ENCODE measurements at places on chromosomes 7 and 10.
A peak's percentile ranks its signal among the peaks of the same experiment; 100 is the strongest.

GRCh38 chr7:133904776-133905175, 222.4 kb upstream of the LRGUK start:
- DNase-seq = no peak

GRCh38 chr10:91607646-91608403, 25.0 kb downstream of the PPP1R3C start:
- no peak for DNase-seq

GRCh38 chr10:43236176-43236850, 30.6 kb downstream of the RASGEF1A start:
- peak; percentile 1 for DNase-seq

DNA sequence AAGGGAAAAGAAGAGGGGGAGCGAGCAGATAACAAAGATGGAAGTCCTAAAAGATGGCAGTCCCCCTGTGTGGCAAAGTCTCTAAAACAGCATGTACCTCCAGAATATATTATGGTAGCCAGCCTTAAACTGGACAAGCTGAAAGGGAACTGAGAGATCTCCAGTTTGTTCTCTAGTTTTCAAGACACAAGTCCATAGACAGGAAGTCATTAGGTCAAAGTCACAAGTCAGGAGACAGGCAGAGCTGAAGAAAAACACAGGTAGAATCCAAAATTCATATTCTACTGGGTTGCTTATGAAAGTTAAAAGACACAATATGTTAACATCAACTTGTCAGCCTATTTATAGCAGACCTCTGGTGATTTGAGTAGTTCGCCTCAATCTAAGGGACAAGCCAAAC, 38.7 kb downstream of the FAM107B start:
- no peak for DNase-seq

GRCh38 chr7:120588416-120588815, 269.5 kb downstream of the TSPAN12 start:
- DNase-seq = no peak

DNA sequence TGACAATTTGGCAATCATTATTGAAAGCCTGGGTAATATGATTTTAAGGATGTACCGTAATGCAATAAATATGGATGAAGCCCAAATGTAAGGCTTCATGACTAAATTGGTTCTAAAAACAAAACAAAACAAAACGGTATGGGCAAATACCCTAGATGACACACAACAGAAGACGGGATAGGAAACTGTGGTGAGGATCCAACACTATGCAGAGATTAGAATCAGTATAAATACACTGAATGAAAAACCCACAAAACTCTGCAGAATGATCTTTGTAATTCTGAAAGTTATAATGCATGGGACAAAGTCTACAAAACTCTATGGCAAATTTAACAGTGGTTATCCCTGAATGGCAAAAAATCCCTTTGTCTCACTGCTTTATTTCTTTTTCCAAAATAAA, 57.6 kb downstream of the MALSU1 start:
- DNase-seq = no peak

- no peak for DNase-seq
These were observed 77.6 kb downstream of the VPS41 start for GRCh38 chr7:38831259-38831996.

GRCh38 chr7:33742521-33742920, 162.8 kb upstream of the BMPER start:
- no peak for DNase-seq

- DNase-seq = no peak
These were observed 13.7 kb upstream of the MACROH2A2 start for GRCh38 chr10:70038923-70039322.

DNA sequence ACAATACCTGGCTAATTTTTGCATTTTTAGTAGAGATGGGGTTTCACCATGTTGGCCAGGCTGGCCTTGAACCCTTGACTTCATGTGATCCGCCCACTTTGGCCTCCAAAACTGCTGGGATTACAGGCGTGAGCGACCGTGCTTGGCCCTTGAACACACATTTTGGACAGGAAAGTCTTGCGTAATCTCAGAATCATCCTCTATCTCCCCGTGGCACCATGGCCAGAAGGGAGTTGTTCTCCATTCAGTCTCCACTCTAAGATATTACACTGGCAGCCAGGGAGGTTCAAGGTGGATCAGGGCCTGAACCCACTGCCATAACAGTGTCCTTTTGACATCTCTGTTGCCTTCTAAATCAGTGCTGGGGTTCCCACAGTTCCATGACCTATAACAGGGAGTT, 29.2 kb upstream of the GALNTL5 start:
- DNase-seq = no peak

DNA sequence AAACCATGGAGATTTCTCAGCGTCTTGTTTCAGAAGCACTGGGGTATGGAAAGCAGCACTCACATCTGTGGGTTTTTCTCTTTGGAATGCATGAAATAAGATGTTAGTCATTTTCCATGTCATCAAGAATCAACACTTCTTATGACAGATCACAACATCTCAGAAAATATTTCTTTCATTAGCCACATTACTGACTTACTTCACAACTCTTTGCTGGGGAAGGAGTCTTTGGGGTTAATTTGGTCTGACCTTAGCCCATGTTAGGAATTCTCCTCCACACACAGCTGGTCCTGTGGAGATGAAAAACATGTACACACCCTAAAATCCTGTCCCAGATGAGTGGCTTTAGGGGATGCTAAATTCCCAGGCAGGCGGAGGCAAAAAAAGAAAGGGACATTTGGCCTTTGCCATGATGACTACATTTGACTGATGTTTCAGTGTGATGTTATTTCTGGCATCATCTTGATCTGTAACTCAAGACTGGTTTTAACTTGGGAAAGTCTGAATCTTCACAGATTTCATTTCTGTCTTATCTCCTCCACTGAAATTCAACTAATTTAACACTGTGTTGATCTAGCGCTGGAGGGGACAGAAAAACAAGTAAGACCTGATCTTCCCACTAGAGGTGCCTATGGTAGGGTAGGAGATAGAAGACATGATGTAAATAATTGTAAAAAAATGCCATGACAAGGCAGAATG, 363.2 kb downstream of the PRPF18 start:
- DNase-seq = no peak

DNA sequence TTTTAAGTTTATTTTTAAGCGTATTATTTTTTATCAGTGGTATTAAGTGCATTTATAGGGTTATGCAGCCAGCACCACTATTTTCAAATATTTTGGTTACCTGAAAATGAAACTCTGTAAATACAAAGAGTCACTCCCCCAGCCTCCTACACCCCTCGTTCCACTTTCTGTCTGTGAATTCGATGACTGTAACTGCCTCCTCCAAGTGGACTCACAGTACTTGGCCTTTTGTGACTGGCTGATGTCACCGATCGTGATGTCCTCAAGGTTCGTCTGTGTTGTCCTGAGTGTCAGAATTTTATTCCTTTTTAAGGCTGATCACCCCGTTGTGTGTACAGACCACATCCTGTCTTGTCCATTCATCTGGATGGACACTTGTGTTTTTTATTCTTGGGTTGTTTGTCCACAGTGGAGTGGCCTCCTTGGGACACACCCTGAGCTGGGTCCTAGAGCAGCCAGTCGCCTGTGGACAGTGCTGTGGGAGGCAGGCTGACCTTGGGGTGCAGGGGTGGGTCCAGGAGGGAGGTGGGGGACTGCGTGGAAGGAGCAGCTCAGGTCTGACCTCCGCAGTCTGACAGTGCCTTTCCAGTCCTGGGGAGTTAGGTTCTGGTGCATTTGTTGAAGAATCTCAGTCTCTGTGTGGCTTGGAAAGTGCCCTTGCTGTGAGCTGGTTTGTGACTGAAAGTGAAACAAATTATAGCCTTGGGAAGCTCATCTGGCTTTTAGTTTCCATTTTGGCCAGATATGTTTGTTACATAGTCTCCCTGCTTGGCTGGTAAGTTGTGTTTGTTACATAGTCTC, 6.9 kb downstream of the MTG1 start:
- no peak for DNase-seq

- DNase-seq = no peak
These were observed 304.5 kb downstream of the WDR37 start for GRCh38 chr10:1360558-1361164.

- no peak for DNase-seq
These were observed 67.7 kb downstream of the TACR2 start for GRCh38 chr10:69348816-69349541.

GRCh38 chr10:26860102-26860442, 686 bp downstream of the ABI1 start:
- peak; percentile 58 for DNase-seq

DNA sequence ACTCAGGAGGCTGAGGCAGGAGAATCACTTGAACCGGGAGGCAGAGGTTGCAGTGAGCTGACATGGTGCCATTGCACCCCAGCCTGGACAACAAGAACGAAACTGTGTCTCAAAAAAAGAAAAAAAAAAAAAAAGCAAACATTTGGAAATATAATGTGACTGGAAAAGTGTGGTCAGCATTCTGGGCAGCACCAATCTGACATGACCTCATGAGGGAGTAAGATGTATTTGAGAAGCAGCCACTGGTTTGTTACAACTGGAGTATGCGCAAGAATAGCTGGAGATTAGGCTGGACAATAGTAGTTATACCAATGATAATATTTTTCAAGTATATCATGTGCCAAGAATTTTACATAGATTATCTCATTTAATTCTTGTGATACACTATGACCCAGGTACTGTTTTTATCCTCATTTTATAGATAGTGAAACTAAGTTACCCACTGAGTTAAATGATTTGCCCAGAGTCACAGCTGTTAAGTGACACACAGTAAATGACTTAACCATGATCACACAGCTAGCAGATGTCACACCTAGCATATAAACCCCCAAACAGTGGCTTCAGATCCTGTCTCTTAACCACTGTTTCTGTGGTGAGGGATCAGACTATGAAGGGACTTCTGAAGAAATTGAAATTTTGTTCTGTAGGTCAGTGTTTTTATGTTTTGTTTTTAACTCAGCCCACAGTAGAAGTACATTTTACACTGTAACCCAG, 11.1 kb downstream of the MCU start:
- DNase-seq = no peak

GRCh38 chr10:109698882-109699664, 224.2 kb downstream of the XPNPEP1 start:
- no peak for DNase-seq

- DNase-seq = no peak
These were observed 66.5 kb upstream of the TNS3 start for GRCh38 chr7:47648275-47648925.

GRCh38 chr7:52639981-52640380, 395.5 kb upstream of the POM121L12 start:
- DNase-seq = no peak

GRCh38 chr10:56586461-56586891, 225.4 kb upstream of the ZWINT start:
- no peak for DNase-seq

Measured in stimulated activated naive CD8-positive, alpha-beta T cell treated with anti-CD3 and anti-CD28 coated beads, Interleukin-15, Interleukin-2, amounts not matched to agents 100 U/mL and 50 U/mL, for 24 hours (primary cell).